Naive B cell (primary cell): ENCODE measurements at places on chromosomes 7 and 10. TPM values are rescaled to one million over a fixed set of nuclear protein-coding genes. Genes with fewer than 3 reads are reported as not detected.
A peak's percentile ranks its signal among the peaks of the same experiment; 100 is the strongest.

The INA gene
- not detected for polyA plus RNA-seq

The NKX1-2 gene
- polyA plus RNA-seq, result not detected

The CYP2C9 gene
- not detected for polyA plus RNA-seq

The SCIN gene
- polyA plus RNA-seq, result 0.33 TPM

GRCh38 chr7:47663213-47663612, 81.3 kb upstream of the TNS3 start:
- no peak overlapping the region for H3K27ac ChIP-seq
- no peaks in the 10 kb centered on the region for H3K36me3 ChIP-seq
- H3K27me3 ChIP-seq, result no peaks in the 10 kb centered on the region
- no peak overlapping the region for H3K4me3 ChIP-seq
- H3K4me1 ChIP-seq, result peaks cover 37% of the 10 kb centered on the region

GRCh38 chr10:97991871-97992270, 38.5 kb downstream of the CRTAC1 start:
- H3K36me3 ChIP-seq, result no peaks in the 10 kb centered on the region
- H3K27me3 ChIP-seq, result peaks cover 31% of the 10 kb centered on the region
- H3K27ac ChIP-seq, result no peak overlapping the region
- H3K4me3 ChIP-seq, result no peak overlapping the region
- DNase-seq, result no peak

DNA sequence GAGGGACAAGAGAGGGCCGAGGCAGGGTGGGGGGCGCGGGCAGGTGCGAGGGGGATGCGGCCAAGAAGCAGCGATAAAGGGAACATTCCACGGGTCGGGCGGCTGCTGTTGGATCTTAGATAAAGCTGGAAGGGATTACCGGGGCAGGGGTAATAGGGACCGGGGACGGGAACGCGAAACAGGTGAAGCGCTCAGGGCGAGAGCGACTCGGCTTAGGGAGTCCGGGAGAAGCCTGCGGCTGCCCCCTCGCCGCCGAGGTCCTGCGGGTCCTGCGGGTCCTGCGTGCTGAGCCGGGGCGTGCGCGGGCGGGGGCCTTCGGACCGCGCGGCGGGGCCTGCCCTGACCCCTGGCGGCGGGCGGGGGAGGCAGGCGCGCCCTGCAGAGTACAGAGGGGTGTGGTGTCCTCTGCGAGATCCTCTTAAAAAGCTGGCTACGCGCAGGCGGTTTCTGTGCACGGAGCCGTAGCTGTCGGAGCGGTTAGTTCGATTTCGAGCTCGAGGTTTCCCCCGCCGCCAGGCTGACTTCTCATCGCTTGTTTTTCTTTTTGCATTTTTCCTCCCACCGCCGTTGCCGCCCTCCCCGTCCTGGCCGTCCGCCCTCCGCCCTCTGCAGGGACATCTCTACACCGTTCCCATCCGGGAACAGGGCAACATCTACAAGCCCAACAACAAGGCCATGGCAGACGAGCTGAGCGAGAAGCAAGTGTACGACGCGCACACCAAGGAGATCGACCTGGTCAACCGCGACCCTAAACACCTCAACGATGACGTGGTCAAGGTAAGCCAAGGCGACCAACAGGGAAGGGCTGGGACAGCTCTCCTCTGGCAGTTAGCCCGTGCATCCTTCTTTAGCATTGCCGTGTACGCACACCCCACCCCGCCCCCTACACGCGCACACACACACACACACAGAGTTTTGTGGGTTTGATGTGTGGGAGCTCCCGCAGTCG, 1.4 kb downstream of the CAV1 start:
- peak; percentile 68 for DNase-seq
- H3K27me3 ChIP-seq, result peaks cover 41% of the 10 kb centered on the region
- H3K27ac ChIP-seq, result peak overlapping the region; percentile 71
- peak overlapping the region; percentile 97 for H3K4me3 ChIP-seq
- peaks cover 18% of the 10 kb centered on the region for H3K4me1 ChIP-seq

- DNase-seq, result no peak
- H3K27me3 ChIP-seq, result no peaks in the 10 kb centered on the region
- peak overlapping the region; percentile 0 for H3K27ac ChIP-seq
- no peak overlapping the region for H3K4me3 ChIP-seq
- peaks cover 22% of the 10 kb centered on the region for H3K36me3 ChIP-seq
These were observed 52.9 kb downstream of the BTAF1 start for GRCh38 chr10:91976317-91977051.

DNA sequence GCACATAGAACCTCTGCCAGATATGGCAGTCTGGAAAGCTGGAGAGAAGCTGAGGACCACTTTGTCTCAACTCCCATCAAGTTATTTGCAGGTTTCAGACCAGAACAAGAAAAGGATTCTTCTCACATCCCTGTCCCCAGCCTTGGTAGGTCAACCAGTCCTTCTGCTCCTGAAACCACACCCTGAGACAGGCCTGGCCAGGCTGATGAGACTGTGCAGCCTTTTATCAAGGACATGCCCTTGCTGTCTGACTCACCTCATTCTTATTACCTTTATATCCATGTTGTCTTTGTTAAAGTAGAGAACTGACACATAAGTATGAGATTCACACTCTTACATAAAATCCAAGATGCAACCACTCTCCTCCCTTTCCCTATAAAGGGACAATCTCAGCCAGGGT, 354.9 kb downstream of the PLXNA4 start:
- no peaks in the 10 kb centered on the region for H3K4me1 ChIP-seq
- H3K27ac ChIP-seq, result no peak overlapping the region
- H3K36me3 ChIP-seq, result no peaks in the 10 kb centered on the region
- no peak for DNase-seq

DNA sequence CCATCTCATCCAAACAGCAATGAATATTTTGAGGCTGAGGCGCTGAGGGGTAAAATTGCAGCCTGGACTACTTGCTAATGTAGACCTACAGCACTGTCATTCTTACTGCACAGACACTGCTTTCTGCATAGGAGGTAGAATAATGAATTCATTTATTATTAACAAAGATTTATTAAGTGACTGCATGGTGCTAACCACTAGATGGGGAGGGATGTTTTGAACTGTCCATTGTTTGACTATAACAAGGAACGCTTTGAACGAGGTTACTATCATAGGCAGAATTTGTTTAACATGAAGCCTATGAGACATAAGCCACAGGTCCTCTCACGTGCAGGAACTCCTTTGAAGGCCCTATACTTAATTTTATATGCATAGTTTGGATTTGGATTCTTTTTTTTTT, 143.8 kb downstream of the CFTR start:
- H3K27me3 ChIP-seq, result no peaks in the 10 kb centered on the region
- no peak overlapping the region for H3K4me3 ChIP-seq
- H3K27ac ChIP-seq, result no peak overlapping the region
- H3K4me1 ChIP-seq, result no peaks in the 10 kb centered on the region

- no peak overlapping the region for H3K4me3 ChIP-seq
- H3K27me3 ChIP-seq, result no peaks in the 10 kb centered on the region
- DNase-seq, result no peak
- no peak overlapping the region for H3K27ac ChIP-seq
These were observed 12.4 kb upstream of the ARHGAP12 start for GRCh38 chr10:31940839-31941653.

GRCh38 chr7:98212532-98213041, 1.3 kb downstream of the BHLHA15 start:
- H3K27me3 ChIP-seq, result peaks cover 11% of the 10 kb centered on the region
- no peaks in the 10 kb centered on the region for H3K36me3 ChIP-seq
- no peak overlapping the region for H3K27ac ChIP-seq
- peak overlapping the region; percentile 73 for H3K4me3 ChIP-seq
- peaks cover 9% of the 10 kb centered on the region for H3K4me1 ChIP-seq
- no peak for DNase-seq

DNA sequence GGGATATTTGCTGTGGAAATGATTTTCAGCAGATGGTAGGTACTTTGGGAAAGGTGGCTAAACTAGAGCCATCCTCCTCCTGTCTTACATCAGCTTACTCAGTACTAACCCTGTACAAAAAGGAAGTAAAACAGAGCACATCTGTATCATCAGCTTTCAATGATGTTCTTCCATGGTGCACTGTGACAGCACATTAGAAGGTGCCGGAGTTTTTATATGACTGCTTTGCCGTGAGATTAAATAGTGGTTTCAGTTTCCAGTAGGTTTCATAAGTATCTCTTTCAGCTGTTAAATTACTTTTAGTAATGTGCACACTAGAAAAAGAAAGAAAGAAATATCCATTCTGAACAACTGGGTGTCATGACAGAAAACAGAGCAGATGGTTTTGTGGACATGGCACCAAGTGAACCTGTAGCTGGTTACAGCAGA, 86.5 kb downstream of the ARID5B start:
- no peaks in the 10 kb centered on the region for H3K27me3 ChIP-seq
- H3K27ac ChIP-seq, result peak overlapping the region; percentile 100
- peaks cover 49% of the 10 kb centered on the region for H3K4me1 ChIP-seq
- DNase-seq, result peak; percentile 80

- peaks cover 3% of the 10 kb centered on the region for H3K27me3 ChIP-seq
- no peak overlapping the region for H3K4me3 ChIP-seq
- H3K27ac ChIP-seq, result no peak overlapping the region
- DNase-seq, result no peak
These were observed 383.8 kb downstream of the TNS3 start for GRCh38 chr7:47198159-47198558.

DNA sequence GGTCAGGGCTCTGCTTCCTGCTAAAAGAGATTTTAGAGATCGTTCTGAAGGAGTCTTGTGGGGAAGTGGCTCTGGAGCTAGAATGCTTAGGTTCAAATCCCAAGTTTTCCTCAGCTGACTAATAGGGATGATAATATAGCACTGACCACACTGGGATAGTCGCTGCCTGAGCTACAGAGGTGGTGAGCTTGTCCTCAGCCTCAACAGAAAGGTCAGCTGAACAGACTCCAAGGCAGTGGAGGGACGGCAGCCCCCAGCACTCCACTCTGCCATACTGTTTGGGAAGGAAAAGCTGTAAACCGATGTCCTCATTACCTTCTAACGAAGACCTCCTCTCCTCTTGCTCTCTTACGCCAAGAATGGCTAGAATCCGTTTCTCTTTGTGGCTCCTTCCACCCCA, 36.2 kb downstream of the KAT6B start:
- DNase-seq, result no peak
- no peak overlapping the region for H3K4me3 ChIP-seq
- H3K4me1 ChIP-seq, result peaks cover 4% of the 10 kb centered on the region
- H3K27me3 ChIP-seq, result no peaks in the 10 kb centered on the region

DNA sequence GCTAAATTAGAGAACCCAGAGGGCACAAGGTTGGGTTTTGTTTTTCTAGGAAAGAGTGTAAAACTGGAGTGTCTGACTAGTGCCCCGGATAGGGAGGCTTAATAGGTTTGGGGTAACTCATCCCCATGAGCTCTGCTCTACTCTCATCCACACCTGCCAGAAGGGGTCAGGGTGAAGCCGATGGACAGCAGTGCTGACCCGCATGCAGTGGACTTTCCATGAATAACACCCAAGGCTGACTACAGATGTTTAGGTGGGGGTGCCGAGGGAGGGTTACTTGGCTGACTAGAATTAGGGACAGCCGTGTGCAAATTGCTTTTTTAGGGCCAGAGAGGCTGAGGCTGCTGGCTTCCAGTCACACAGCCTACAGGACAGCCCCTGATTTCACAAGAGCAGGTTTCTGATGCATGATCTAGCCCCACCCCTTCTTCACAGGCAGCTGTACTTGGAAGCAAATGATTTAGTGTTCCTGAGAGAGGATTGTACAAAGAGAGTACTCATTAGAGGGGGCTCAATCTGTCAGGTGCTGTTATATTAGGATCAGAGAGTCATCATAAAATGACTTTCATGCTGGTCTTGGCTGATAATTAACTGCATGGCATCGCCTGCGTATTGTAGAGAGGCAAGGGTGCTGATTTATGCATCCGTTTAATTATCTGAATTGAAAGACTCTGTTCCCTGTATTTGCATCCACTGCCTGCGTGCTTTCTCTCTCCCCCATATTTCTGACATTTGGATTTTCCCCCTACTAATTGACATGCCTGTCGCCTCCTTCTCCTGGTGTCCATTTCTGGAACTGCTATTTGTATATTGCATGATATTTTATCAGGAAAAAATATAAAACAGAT, 9.5 kb downstream of the INHBA start:
- H3K36me3 ChIP-seq, result no peaks in the 10 kb centered on the region
- no peaks in the 10 kb centered on the region for H3K4me1 ChIP-seq
- H3K27me3 ChIP-seq, result peaks cover 44% of the 10 kb centered on the region
- no peak overlapping the region for H3K4me3 ChIP-seq

- no peak for DNase-seq
- H3K4me3 ChIP-seq, result no peak overlapping the region
- H3K27ac ChIP-seq, result no peak overlapping the region
- H3K27me3 ChIP-seq, result no peaks in the 10 kb centered on the region
- peaks cover 28% of the 10 kb centered on the region for H3K36me3 ChIP-seq
These were observed 14.8 kb downstream of the BBS9 start for GRCh38 chr7:33143996-33144718.

DNA sequence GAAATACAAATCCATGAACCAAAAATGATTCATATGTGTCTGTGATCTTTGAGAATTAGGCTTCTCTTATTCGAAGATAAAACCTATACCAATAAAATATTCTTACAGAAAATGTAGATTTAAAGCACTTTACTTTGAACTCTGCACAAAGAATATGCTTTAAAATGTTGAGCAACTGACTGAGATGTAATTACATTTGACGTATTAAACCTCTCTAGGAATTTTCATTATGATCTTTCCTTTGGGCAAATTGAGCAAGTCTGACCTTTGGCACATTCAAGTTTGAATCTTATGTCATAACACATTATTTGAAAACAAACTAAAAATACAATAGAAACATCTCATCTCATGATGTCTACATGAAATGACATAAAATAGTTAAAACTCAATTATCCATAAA, 69.2 kb upstream of the AHR start:
- DNase-seq, result no peak
- H3K27ac ChIP-seq, result no peak overlapping the region
- H3K36me3 ChIP-seq, result no peaks in the 10 kb centered on the region
- no peak overlapping the region for H3K4me3 ChIP-seq
- H3K27me3 ChIP-seq, result no peaks in the 10 kb centered on the region
